C1 segment of cervical spinal cord (tissue), 14 donors: ENCODE measurements at places on chromosomes 3 and 15.

DNA sequence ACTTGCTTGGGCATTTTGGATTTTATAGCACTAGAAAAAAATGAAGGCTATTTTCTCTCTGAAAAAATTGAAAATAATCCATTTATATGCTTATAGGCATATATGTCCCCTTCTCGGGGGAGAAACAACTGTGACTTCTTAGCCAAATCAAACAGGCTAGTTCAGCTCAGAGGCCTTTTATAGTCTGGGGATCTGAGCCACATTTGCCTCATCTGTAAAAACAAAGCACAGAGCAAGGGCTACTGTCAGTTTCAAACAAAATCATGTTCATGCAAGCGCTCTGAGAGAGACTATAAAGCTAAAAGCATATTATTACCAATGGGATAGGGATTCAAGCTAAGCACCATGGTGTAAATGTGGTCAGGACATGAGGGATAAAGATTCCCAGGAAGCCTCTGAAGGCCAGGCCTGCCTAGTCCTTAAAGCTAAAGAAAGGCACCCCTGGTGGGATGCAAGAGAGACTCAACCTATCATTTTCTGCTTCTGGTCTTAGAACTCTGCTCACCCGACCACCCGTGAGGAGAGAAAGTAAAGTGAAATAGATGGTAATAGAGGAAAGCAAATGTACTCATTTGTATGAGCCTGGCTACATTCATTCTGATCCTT, 51.0 kb upstream of the IL12A start:
- DNase-seq, result no peak

GRCh38 chr15:74656935-74657535, 38.8 kb downstream of the EDC3 start:
- no peak for DNase-seq

GRCh38 chr3:188750617-188751016, 421.2 kb upstream of the TPRG1 start:
- DNase-seq, result no peak

DNA sequence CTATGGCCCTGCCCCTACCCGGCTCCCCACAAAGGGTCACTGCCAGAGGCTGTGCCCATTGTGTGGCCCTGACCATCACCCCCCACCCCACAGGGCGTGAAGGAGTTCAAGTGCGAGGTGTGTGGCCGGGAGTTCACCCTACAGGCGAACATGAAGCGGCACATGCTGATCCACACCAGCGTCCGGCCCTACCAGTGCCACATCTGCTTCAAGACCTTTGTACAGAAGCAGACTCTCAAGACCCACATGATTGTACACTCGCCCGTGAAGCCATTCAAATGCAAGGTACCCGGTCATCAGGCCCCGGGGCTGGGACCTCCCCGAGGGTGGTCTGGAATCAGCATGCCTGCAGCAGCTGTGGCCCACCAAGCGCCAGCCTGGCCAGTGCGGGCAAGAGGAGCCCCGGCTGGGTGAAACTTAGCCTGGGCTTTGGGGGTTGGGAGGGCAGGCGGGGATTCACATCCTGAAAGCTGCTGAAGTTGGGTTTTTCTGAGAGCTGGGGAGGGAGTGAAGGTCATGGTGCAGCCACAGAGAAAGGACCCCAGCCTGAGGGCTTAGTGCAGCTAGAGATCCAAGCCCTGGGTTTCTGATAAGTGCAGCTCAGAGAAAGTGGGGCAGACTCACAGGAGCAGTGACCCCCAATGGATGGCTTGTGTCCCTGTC, 29.2 kb downstream of the IDH2 start:
- DNase-seq, result no peak

GRCh38 chr15:62706317-62706716, 336.2 kb upstream of the TPM1 start:
- no peak for DNase-seq

DNA sequence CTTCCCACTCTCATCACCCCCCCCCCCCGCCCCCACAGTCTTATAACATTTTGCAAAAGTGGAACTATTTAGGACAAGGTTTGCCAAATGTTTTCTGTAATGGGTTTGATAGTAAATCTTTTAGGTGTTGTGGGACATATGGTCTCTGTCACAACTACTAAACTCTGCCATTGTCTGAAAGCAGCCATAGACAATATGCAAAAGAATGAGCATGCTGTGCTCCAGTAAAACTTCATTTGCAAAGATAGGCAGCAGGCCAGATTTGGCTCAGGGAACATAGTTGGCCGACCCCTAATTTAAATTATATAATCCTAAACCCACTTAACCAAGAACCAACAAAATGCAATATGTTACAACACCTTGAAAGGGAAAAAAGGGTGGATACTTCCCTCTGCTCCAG, 46.4 kb downstream of the TIPARP start:
- no peak for DNase-seq

GRCh38 chr3:37477275-37477674, 302.9 kb upstream of the LRRFIP2 start:
- DNase-seq, result no peak

- no peak for DNase-seq
Observed at GRCh38 chr3:136644212-136644611, 108.0 kb downstream of the STAG1 start.

DNA sequence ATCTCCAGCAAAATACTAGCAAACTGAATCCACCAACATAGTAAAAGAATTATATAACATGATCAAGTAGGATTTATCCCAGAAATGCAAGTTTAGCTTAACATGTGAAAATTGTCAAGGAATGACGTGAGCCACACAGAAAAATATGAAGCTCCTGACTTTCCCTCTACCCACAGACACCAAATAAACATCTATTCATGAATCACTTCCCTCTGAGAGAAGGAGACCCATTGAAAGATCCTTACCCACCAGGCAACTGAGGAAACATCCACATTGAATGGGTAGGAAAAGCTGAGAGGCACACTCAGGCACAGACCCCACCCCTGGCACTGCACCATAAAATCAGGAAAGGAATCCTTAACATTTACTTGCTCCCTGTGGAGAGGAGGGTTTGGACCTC, 102.2 kb upstream of the MANF start:
- no peak for DNase-seq

DNA sequence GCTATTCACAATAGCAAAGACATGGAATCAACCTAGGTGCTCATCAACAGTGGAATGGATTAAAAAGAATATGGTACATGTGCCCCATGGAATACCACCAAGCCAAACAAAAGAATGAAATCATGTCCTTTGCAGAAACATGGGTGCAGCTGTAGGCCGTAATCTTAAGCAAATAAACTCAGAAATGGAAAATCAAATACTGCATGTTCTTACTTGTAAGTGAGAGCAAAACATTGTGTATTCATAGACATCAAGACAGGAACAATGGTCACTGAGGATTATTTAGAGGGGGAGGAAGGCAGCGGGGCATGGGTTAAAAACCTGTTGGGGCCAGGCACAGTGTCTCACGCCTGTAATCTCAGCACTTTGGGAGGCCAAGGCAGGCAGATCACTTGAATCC, 304.7 kb upstream of the ROBO2 start:
- no peak for DNase-seq

DNA sequence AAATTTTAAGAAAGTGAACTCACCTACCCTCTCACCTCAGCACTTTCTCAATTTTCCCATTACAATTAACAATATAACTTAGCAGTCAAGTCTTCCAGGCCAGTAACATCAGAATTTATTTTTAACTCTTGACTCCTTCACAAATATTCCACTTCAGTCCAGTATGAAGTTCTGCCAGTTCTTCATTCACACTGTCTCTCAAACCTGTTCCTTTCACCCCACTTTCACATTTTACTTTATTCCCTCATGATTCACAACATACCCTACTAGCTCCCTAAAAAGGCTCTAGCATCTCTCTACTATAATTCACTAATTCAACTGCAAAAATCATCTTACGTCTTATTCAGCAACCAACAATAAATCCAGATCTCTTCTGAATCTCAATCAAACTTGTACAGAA, 3.8 kb downstream of the GSK3B start:
- no peak for DNase-seq

DNA sequence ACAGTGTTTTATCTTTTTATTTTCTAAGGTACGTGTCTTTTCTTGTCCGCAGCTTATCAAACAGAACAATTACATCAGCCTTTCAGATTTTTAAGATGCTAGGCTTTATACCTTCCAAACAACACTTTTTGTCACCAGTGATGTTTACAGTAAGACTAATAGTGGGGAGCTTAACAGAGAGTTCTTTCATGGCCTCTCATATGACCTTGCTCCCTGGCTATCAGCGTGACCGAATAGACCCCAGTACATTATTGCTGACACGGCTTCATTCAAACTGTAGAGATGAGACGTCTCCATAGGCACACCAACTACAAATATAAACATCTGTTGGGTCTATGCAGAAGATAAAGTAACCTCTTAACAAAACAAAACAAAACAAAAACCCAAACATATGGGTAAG, 477.6 kb upstream of the KCNMB2 start:
- no peak for DNase-seq

DNA sequence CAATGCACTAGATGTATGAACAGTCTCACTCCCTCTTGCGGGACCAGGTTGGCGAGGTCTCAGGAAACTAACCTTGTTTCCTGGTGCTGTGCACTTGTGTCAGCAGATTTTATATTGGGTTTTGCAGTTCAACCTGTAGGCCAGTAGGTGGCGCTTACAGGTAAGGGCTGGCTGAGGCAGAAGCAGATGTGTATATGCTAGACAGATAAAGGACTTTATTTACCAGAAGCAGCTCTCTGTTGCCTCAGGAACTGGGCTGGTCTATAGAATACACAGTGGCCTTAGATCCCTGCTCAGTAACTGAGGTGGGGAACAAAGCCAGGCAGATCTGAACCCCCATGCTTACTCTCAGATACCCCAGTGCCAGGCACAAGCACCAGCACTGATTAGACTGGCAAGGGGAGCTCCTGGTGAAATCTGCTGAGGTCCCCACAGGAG, 296.8 kb downstream of the DOCK3 start:
- no peak for DNase-seq

GRCh38 chr15:101323793-101324523, 28.9 kb upstream of the SNRPA1 start:
- no peak for DNase-seq

GRCh38 chr3:55364421-55364820, 122.7 kb downstream of the WNT5A start:
- DNase-seq, result no peak

- DNase-seq, result no peak
Observed at GRCh38 chr3:75325716-75326115, 338.4 kb upstream of the FRG2C start.

- DNase-seq, result no peak
Observed at GRCh38 chr15:91216000-91216399, 115.9 kb downstream of the SV2B start.

- DNase-seq, result no peak
Observed at GRCh38 chr3:76866729-76867408, 173.0 kb upstream of the ROBO2 start.

DNA sequence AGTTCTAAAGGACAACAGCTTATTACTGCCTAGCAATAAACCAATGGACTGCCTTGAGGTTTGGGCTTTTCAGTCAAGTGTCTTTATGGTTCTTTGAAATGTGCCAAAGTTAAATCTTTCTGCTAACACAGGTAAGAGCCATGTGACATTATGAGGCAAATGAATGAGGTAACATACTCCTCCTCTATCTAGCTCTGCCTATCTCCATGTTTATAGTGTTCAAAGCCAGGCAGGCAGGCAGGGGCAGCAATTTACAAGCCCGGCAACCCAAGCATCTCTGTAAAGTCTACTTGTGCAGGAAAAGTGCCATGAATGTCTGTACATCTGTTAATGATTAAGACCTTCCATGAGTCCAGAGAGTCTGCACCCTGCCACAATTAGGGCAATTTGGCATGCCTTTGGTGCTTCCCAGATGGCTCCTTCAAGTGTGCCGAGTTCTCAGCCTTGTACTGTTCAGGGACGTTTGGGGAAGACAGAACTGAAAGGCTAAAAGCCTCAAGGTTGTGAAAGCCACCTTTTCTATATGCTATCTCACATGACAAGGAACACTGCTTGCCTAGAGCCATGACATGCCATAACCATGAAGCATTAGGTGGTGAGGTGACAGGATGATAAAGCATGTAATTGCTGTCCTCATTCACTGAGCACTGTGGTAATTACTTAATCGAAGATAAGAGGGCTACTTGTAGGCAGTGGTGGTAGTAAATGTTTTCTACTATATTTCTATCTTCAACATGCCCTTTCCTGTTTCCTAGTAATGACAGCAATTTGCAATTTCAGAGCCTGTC, 41.4 kb upstream of the EIF1B start:
- DNase-seq, result no peak

DNA sequence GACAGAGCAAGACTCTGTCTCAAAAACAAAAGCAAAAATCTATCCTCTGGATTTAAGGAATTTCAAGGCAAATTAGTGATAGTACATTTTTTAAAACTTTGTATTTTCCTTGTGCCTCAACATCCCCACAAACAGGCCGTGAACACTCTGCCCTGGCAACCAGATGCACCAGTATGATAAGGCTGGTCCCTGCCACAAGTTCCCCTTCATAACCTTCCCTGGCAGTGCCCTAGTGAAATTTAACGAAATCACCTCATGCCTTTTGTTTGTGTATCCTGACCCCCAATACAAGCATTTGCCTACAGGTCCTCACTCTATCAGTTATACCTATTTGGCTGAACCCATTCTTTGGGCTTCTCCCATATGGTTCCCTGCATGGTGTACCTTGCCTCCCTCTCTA, 107.4 kb upstream of the FLNB start:
- DNase-seq, result no peak

GRCh38 chr3:45761831-45762230, 34.5 kb downstream of the SLC6A20 start:
- no peak for DNase-seq

GRCh38 chr15:40297356-40297755, 10.4 kb downstream of the PLCB2 start:
- DNase-seq, result no peak

DNA sequence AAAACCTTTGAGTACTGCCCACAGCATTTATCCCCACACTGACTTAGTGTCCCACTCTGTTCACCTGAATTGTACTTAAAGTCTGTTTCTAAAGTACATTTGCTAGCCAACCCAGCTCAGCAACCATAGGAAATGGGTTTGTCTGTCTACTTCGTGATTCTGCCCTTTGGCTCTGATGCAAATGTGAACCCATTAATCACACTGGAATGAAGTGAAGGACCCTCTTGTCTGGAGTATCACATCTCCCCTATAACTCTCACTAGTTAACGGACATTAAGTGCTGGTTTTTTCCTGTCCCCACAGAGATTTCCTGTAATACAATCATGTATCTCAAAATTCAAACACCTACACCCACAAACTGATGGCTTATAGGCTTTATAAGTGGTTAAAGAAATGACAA, 20.5 kb downstream of the EID1 start:
- no peak for DNase-seq

DNA sequence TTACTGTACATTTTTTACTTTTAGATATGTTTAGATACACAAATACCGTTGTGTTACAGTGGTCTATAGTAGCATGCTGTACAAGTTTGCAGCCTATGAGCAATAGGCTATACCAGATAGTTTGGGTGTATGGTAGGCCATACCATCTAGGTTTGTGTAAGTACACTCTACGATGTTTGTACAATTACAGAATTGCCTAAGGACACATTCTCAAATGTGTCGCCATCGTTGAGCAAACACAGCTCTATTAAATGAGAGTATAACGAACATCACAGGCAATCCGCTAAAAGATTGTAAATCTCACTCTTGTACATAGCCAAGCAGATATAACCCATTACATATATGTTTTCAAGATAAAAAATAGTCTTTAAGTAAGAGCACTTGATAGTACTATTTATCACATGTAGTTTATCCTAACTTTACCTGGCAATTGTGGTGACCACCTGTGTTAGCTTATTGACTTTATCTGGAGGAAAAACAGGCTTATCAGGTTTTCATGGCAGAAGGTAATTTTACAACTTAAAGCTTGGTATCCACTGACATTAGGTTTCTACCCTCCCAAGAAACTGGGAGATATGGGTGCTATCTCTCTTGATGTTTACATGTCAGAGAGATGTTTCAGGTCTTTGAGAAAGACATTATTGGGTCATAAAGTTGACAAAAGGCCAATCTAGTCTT, 898.7 kb downstream of the NSUN3 start:
- no peak for DNase-seq
